ENCODE measurements at places on chromosomes 3 and 15.

DNA sequence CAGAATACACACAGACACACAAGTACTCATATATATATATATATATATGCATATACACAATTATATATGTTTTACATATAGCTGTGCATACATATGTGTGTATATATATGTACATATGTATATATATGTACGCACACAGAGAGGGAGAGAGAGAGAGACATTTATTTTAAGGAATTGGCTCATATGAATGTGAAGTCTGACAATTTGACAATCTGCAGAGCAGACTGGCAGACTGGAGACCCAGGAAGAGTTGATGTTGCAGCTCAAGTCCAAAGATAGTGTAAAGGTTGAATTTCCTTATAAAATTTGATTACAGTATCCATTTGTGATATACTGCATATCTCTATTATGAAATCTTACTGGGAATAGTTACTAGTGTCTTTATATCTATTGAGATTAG is 1330.3 kb upstream of the CADM2 start:
- DNase-seq: no peak

DNA sequence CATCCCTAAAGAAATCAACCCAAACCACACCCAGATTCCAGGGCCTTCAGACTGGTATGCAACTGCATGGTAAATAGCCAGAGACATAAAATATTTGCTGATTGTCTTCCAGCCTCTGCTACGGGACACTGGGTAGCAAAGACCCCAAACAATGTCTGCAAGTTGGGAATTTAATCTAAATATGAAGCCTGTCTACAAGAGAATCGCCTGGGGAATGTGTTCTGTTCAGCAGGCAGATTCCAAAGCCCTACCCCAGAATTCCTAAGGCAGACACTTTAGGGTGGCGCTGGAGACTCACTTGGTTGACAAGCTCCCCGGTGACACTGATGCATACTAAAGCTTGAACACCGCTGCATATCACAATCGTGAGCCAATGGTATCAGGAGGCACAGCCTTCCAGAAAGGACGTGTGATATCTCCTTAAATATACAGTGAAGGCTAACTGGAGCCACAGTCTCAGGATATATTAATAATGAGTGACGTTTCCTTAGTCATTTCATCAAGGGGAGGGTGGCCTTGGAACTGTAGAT is 684.1 kb downstream of the NTRK3 start:
- no peak for DNase-seq

- DNase-seq: no peak
Observed at GRCh38 chr15:80932989-80933388, 56.6 kb downstream of the MESD start.

DNA sequence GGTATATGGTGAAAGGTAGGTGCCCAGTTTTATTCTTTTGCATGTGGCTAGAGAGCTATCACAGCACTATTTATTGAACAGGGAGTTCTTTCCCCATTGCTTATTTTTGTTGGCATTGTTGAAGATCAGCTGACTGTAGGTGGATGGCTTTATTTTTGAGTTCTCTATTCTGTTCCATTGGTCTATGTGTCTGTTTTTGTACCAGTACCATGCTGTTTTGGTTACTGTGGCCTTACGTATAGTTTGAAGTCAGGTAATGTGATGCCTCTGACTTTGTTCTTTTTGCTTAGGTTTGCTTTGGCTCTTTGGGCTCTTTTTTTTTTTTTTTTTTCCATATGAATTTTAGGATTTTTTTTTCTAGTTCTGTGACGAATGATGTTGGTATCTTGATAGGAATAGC is 139.2 kb upstream of the CTNNB1 start:
- no peak for DNase-seq

DNA sequence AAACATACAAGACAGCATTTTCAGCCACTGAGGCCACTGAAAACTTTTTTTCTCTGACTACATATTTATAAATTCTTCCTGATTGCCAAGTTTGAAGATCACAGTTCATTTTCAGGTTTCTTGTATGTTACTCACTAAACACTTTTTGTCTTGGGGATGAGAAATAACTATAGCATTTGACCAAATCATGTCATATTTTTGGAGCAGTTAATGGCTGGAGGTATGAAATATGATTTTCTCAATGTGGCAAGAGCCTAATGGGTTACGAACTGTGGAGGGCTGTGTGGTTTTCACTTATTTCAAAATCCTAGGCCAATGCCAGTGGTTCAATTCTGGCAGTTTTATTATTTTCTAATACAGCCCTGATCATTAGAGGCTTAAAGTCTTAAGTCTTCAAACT is 64.4 kb downstream of the USP13 start:
- no peak for DNase-seq

DNA sequence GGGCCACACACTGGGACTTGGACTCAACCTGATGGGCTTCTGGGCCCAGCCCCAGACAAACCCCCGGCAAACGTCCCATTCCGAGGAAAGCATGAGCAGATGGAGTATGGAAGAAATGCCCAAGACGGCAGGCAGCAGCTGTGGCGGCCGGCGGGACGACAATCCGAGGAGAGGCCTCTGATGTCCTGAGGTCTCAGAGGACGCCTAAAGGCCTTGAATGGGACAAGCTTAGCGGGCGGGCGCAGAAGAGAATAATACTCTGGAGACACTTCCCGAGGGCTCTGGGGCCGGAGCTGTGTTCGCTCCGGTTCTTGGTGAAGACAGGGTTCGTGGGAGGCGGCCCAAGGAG is 482 bp upstream of the OGG1 start:
- no peak for DNase-seq

- no peak for DNase-seq
Observed at GRCh38 chr3:57370341-57370740, 77.9 kb upstream of the ASB14 start.

DNA sequence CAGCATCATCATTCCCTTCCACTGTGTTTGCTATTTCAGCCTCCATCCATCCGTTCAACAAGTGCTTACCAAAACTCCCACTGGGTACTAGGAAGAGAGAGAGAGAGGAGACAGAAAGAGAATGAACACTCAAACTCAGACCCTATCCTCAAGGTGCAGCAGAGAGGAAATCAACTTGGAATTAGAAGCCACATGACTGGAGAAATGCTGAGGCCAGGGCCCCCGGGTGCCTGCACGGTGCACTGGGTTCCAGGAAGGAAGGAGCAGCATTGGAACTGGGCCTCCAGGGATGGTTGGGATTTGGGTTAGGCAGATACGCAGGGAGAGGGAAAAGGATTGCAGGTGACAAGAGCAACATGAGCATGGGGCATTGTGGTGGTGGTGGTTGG is 30.0 kb downstream of the CORO2B start:
- no peak for DNase-seq

GRCh38 chr3:152405915-152406802 is 137.4 kb downstream of the MBNL1 start:
- DNase-seq: no peak

DNA sequence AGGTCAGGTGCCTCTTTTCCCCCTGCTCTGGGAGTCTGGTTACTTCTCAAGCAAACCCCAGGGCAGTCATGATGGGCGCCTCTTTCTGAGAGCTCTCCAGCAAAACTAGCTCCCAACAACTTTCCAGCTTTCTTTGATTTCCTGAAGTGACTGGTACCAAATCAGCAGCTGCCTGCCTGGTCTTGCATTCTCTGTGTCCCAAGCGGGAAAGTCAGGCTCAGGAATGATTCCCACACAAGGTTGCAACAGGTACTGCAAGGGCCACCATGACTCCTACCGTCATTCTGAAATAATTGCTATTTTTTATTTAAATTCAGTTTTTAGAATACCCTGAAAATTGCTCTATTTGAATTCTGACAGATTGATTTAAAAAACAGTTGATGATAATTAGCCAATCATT is 658.7 kb downstream of the SQOR start:
- DNase-seq: no peak

All from activated CD4-positive, alpha-beta T cell treated with anti-CD3 and anti-CD28 coated beads, Interleukin-2, amount 50 U/mL, for 16 hours (primary cell).